ENCODE measurements at places on chromosomes 6 and 20. TPM values are rescaled to one million over a fixed set of nuclear protein-coding genes. Genes with fewer than 3 reads are reported as not detected.

DNA sequence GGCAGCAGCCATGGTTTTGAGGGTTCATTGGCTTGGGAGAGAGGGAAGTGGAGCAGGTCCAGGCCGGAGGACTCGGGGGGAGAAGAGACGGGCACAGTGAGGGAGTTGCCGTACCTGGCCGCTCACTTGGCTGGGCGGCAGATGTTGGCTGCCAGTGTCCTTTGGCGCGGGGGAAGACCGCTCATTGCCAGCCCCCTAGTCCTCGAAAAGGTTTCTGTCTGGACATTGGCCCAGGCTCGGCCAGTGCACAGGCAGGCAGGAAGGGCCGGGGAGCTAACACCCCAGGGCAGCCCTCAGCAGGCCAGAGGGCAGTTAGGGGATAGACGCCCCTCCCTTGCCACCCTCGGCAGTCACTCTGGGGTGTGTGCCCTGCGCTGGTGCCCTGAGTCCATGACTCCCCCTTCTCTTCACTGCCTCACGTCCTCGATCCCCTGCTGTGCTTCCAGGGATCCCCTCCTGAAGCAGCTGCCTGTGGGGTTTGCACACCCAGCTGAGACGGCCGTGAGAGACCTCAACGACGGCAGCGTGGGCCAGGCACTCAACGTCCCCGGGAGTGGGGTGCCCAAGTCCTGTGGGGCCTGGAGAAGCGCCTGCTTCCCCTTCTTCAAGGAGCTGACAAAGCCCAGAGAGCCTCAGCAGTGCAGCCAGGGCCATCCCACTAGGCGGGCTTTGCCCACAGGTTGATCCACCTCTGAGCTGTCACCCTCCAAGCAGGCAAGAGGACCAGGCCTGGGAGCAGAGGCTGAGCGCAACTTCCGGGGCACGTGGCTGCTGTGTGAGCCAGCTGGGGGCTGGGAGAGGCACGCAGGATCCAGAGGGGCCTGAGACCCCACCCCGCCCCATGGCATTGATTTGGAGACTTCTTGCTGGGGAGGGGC, 20.4 kb downstream of the RBM38 start:
- DNase-seq, result no peak

HLA-DOB gene
- total RNA-seq, result 1.6 TPM

GRCh38 chr6:22251348-22251747, 45.5 kb downstream of the PRL start:
- DNase-seq, result no peak

HELZ2 gene
- 45.5 TPM for total RNA-seq

PPP1R3G gene
- 0.83 TPM for total RNA-seq

- no peak for DNase-seq
Observed at GRCh38 chr6:36599791-36600209, 5.6 kb downstream of the SRSF3 start.

ZNF334 gene
- 15.7 TPM for total RNA-seq

GRCh38 chr6:19501737-19502245, 335.4 kb upstream of the ID4 start:
- no peak for DNase-seq

GLP1R gene
- total RNA-seq, result 0.21 TPM

GRCh38 chr20:11331096-11331495, 586.6 kb upstream of the BTBD3 start:
- no peak for DNase-seq

DNA sequence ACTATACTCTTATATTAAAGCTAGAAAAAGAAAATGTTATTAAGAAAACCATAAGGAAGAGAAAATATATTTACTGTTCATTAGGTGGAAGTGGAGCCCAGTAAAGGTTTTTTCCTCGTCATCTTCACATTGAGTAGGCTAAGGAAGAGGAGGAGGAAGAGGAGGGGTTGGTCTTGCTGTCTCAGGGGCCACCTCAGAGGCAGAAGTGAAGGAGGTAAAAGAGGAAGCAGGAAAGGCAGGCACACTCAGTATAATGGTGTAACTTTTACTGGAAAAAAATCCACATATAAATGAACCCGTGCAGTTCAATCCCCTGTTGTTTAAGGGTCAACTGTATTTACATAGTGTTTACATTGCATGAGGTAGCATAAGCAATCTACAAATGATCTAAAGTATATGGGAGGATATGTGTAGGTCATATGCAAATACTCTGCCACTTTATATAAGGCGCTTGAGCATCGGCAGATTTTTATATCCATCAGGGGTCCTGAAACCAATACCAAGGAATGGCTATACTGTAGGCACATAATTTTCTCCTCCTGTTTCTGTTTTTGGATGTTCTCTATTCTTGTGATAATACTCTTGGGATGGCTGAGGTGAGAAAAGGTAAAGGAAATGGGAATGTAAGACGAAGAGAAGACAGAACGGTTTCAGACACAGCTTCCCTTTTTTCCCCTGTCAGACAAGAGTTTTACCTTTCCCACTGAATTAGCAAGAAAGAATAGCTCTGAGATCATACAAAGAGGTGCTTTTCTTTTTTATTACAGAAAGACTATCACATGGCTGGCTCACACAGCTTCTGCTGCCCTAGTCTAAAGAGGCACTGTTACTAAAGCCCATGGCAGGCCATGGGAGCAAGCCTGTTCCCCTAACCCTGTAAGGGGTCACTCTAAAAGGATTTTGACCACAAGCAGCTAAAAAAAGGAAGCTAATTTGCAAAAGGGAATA, 59.9 kb downstream of the NUDT3 start:
- no peak for DNase-seq

GRCh38 chr6:129586815-129587214, 123.2 kb downstream of the ARHGAP18 start:
- DNase-seq, result no peak

DNA sequence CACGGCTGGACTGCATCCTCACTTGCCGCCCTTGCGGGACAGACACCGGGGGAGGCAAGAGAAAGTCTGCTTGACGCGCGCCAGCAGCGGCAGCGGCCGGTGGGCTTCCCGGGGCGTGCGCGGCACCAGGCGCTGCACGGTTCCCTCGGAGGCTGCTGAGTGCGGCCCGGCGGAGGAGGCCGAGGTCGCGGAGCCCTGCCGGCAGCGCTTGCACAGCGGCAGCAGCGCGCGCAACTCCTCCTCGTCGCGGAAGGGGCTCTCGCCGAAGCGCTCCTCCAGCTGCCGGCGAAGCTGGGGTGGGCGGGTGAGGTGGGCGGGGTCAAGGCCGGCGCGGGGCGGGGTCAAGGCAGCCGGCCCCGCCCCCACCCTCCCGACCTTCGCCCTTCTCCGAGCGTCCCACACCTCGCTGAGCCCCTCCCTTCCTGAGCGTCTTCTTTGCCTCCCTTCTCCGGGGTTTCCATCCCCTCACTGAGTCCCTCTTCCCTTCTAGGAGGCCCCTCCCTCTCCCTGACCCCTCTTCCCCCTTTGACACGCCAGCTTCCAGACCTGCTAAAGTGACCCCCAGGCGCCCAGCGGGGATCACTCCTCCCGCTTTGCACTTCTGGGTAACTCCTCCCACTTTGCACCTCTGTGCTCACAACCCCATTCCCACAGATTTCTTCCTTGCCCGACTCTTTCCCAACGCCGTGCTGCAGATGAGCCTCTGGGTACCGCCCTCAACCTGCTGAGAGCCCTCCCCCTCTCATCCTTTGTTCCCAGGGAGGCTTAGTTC, 8.8 kb downstream of the DUSP15 start:
- peak; percentile 54 for DNase-seq

DNA sequence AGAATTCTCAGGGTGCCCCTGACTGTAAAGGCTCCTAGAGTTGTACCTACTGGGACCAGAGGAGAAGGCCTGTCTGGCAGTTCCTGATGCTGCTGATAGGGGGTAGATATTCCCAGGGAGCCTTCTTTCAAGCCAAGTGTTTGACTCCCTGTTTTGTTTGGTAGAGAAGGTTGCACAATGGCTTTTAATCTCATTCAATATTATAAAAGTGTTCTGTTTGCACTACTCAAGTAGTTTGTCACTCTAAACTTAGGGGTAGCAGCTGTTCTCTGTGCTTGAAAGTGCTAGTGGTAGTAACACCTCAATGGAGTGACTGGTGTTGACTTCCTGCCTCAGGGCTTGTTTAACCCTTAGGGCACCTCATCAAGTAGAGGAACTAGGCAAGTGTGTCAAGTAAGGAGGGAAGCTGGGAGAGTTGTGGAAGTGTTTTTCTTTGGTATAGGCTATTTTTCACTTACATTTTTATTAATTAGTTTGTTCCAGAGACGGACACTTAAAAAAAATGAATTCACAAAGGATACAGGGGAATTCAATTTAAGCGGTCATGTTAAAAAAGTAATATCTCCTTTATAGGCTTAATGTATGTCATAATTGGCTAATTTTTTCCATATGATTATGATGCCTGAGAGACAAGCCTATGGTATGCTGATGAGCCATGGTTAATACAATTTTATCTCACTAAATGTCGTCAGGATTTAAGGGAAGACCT, 38.1 kb downstream of the BICRAL start:
- DNase-seq, result no peak

PCK1 gene
- total RNA-seq, result 3.4 TPM

GRCh38 chr6:36963451-36964290, 9.1 kb downstream of the PI16 start:
- peak; percentile 99 for DNase-seq

DNA sequence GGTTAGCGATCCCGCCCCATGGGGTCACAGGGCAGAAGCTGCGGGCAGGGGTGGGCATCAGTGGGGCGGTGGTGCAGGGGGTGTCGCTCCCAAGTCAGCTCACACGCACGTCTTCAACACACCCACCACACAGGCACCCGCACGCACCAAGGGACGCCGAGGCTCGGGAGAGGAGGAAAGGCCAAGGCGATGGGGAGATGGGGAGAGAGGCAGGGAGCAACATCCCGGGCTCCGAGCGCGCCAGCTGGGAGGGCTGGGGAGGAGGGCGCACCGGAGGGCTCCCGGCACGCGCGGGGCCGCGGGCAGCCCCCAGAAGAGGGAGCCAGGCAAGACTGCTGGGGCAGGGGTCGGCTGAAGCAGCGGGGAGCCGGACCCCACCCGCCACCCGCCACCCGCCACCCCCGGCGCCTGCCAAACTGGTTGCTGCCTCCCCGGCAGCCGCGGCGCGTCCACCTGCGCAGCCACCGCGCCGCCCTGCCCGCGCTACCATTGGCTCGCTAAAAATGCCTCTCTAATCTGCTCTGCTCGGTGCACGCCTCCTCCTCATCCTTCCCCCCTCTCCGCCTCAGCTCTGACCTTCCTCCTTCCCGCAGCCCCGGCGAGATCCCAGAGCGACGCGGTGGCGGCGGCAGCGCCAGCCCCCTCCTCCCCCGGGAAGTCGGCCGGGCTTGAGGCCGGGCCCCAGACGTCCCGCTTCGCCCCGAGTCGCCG, at the start of gene PACSIN1:
PACSIN1 (plus strand) TSS at position 546 of the 711 bp plus-strand sequence. CDS start 60,230 bp downstream, outside the sequence.
- DNase-seq, result peak; percentile 39

- no peak for DNase-seq
Observed at GRCh38 chr6:170088582-170088955, 202.3 kb downstream of the DLL1 start.

CDSN gene
- total RNA-seq, result not detected
